IPS-NIHi11 (cell line): ENCODE measurements at places on chromosomes 2 and 18.
A peak's percentile ranks its signal among the peaks of the same experiment; 100 is the strongest.

- no peak for DNase-seq
Observed at GRCh38 chr2:234212534-234212933, 162.0 kb downstream of the SPP2 start.

GRCh38 chr2:8002765-8003393 lies 679.0 kb upstream of the ID2 start:
- DNase-seq = no peak

GRCh38 chr2:65374575-65374974 lies 57.8 kb downstream of the SPRED2 start:
- DNase-seq = no peak

DNA sequence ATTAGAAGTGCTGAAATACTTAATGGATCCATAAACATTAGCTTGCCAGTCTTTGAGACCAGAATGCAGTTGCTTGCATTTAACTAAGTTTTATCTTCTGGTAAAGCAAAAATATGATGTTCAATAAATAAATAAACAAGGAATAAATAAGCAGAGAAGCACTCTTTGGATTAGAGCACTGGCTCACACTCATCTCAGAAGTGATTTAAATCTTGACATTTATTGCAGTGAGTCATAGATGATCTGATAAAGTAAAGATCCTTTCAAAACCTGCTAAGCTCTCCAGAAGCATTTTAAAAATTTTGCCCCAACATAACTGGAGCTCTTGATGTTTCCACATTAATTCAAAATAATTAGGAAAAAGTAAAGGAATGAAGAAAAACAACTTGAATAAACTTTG lies 66.8 kb downstream of the KYNU start:
- DNase-seq = no peak

DNA sequence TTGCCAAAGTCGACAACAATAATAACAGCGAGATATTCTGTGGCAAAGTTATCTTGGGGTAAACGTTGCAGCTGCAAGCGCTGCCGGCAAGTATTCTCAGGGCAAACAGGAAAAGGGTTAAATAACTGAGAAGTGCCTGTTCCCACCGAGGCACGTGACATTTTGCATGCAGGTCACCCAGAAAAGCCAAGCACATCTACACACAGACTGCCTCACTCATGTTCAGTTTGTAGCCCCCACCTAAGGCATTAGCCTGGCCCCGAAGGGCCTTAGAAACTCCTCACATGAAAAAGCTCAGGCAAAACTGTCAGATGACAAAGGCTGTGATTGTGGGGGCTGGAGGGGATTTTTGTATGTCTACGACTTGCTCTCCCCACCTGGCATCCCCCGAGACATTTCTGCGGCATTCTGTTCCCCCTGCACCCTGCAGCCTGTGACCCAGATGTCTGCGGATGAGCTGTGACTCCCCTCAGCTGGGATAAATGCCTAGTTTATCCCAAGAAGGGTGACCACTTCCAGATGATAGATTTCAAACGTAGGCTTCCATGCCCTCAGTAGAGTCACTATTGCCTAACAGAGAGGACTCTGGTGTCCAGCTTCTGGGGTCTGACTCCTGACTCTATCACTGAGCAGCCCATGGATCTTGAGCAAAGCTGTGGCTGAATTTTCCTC lies 215.2 kb upstream of the SIX2 start:
- DNase-seq = no peak

DNA sequence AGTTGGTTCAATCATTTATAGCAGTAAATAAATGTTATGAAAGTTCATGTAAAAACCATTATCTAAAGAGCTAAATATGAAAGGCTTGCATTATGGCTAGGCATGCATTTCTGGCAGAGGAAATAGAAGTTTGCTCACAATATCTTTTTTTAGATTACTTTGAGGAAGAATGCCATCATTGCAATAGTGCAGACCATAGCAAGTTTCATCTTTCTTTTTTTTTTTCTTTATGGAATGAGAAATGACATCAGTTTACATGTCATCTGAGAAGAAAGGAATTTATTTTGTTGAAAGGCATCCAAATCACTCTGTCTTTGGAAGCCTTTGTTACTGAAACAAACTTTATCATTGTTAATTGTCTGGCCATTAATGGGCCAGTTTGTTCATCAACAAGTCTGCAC lies 74.5 kb upstream of the NCKAP5 start:
- DNase-seq = no peak

- no peak for DNase-seq
Observed at GRCh38 chr2:187638840-187639239, 84.6 kb upstream of the TFPI start.

DNA sequence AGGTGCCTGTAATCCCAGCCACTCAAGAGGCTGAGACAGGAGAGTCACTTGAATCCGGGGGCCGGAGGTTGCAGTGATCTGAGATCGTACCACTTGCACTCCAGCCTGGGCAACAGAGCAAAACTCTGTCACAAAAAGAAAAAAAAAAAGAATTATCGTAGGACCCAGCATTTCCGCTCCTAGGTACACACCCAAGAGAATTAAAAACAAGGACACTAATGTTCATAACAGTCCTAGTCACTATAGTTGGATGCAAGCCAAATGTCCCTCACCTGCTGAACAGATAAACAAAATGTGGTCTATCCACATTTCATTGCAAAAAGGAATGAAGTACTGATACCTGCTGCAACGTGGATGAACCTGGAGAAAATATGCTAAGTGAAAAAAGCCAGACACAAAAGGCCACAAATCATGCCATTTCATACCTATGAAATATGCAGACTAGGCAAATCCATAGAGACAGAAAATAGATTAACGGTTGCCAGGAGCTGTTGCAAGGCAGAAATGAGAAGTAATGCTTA lies 21.2 kb downstream of the ADRA2B start:
- DNase-seq = no peak

DNA sequence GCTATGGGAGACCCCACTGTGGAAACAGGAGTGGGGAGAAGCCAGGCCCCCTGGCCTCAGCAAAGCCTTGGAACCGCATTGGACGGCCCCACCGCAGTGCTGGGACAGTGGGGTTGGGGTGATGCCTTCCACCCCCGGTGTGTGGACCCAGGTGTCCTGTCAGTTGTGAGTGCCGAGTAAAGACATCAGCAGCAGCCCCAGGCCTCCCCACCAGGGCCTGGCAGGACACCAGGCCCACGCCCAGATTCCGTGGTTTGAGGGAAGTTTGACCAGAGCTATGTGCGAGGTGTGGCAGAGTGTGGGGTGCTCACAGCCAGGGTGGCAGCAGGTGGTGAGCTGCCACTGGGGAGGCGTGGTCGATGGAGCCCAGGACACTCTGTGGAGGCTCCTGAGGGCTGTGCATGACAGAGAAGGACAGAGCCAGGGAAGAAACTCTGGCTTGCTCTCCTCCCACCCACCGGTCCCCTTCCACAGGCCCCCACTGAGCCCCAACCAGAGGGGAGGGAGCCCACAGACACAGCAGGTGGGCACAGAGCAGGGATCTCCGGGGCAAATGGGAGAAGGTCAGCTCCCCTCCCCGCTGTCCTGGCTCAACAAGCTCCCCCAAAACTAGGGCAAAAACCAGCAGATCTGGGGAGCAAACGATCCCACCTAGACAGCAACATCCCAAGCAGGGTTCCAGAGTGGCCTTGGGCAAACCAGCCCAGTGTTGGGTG lies 69.1 kb downstream of the TWIST2 start:
- no peak for DNase-seq

- DNase-seq = no peak
Observed at GRCh38 chr18:42196651-42197050, 241.6 kb downstream of the PIK3C3 start.

- DNase-seq = no peak
Observed at GRCh38 chr2:238379096-238379810, 47.5 kb upstream of the ASB1 start.

- no peak for DNase-seq
Observed at GRCh38 chr2:100050685-100051084, 91.7 kb downstream of the AFF3 start.

GRCh38 chr2:173049831-173050230 lies 25.8 kb upstream of the MAP3K20 start:
- DNase-seq = no peak

DNA sequence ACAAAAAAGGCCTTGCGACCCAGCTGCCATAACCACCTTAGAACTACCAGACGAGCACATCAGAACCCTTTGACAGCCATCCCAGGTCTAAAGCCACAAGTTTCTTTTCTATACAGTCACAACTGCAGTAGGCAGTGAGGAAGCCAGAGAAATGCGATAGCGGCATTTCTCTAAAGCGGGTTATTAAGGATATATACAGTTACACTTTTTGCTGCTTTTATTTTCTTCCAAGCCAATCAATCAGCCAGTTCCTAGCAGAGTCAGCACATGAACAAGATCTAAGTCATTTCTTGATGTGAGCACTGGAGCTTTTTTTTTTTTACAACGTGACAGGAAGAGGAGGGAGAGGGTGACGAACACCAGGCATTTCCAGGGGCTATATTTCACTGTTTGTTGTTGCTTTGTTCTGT lies 48.8 kb downstream of the FEZ2 start:
- no peak for DNase-seq

GRCh38 chr2:106147159-106147558 lies 46.9 kb downstream of the UXS1 start:
- DNase-seq = no peak

DNA sequence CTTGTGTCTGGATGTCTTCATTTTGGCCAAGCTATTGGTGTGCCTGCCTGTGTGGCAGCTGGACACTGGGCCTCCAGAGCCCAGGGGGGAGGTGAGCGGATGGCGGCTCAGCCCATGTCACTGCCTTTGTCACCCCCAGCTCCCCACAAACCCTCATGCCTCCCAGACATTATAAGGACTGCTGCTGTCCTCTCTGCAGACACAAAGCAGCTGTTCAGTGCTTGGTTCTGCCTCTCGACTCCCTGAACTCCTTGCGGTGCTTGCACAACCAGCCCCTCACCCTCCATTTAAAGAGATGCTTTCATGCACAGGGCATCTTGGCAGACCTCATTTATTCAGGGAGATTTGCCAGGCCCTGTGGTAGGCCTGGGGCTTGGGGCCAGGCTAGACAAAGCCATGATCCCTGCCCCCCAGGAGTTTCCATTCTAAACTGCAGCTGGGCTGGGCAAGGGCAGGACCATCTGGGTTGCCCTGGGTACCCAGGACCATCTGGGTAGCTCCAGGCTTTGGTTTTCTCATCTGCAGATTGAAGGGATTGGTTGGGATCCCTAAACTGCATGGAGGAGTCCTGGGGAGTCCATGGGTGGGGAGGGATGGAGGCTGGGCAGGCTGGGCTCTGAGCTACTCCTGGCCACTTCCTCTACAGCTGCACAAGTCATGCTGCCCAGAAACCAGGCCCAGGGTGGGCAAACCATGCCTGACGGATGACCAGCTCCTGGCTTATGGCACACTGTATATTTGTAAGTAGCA lies 168.5 kb downstream of the CELF4 start:
- DNase-seq = no peak

DNA sequence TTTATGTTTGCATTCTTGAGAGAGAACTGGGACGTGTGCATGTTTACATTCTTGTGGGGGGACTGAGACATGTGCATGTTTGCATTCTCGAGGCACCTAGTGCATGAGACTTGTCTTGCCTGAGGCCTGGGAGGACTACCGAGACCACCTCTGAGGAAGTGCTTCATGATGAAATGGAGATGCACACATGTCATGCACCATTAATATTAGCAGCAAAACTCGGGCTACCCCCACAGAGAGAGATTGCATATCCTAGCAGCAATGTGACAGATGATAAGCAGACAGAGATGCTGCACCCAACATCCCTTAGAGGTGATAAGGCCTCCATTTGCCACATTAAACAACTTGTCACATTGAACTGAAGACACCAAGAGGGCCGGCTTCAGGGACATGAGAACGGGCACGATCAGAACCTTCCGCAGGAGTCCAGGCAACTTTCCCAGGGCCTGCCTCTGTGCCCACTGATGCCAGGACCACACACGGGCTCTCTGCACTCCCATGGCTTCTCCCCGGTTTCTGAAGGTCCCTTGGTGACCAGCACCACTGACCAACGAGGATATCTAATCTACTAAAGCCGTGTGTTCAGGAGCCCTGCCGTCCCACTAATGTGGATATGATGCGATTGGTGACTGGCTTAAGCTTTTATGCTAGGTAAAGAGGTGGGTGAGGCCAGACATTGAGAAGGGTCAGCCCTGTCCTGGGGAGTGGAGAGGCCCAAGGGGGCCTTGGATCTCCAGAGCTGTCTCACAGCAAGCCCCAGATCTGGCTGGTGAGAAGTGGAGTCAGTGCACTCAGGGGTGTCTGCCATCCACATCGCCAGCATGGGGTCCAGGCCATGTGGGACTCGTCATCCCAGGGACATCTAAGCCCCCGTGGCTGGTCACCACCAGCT lies 208.3 kb downstream of the NDUFA10 start:
- DNase-seq = no peak

GRCh38 chr18:59612381-59612780 lies 84.8 kb downstream of the CCBE1 start:
- no peak for DNase-seq

- DNase-seq = no peak
Observed at GRCh38 chr2:211049321-211050018, 493.1 kb downstream of the CPS1 start.

- DNase-seq = peak; percentile 82
Observed at GRCh38 chr2:171416009-171416926, 17.5 kb downstream of the METTL8 start.
